ENCODE measurements at places on chromosomes 16 and 17.

- DNase-seq, result no peak
Observed at GRCh38 chr16:79505344-79505743, 95.2 kb downstream of the MAF start.

DNA sequence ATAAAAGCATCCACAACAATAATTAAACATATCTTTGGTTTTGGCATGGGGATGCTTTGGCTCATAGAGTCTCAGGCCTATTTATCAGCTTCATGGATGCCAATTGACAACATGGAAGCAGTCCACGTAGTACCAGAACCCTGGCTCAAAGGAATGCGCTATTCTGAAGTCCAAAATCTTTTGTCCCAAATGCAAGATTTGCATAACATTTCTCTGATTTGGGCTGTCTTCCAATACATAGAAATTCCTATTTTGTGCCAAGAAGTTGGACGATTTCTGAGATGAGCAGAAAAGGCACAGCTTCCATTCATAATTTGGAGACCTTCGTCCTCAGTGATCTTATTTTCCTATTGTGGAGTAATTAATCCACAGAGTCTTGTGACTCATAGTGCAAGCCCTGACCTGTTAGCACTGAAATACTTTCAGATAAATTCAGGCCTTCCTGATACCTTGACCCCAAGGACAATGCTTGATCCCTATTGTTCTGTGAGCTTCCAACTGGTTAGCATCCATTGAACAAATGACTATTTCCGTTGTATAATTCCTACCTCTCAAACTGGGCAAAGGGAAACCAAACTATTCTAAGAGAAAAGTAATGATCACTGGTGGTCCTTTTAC lies 78.4 kb upstream of the CDH11 start:
- no peak for DNase-seq

DNA sequence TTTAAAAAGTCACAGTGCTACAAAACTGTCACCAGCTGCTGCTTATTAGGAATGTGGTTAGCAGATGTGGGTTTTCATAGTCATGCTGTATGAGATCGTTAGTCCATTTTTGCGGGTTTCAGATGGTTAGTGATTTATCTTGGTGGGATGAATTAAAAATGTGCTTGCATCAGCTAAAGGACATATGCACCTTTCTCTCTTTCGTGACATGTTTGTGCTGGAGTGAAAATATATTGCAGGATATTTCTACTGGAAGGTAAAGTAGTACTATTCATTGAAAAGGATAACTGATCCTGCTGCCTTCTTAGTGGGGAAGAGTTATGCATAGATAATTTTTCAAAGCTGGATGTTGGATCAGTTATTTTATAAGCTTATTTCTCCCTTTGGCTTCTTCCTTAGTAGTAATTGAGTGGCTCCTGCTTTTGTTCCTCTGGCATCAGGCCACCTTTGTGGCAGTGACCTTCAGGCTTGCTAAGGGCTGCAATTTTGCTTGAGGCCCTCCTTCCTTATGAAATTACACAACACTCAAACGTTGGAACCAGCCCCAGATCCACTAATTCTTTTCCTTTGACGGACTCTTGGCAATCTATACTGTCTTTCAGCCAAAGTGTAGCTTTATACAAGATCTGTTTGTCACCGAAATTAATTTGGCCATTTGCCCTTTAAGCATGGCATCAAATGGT lies 7.5 kb upstream of the SNTB2 start:
- no peak for DNase-seq

DNA sequence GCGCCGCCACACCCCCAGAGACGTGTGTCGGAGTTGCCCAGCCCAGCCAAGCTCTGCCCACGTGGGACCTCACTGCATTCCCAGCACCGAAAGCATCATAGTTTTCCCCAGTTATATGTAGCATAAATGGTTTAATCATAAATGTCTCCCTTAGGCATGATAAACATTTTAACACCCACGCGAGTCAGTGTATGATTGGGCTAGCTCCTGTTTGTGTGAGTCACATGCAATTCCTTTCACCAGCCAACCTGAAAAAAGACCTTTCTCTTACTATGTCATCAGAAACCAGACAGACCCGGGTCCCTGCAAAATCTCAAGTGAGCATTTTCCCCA lies 9.2 kb downstream of the TAF1C start:
- DNase-seq, result no peak

GRCh38 chr17:78910497-78911284 lies 7.7 kb upstream of the CEP295NL start:
- peak; percentile 95 for DNase-seq

GRCh38 chr17:332023-332422 lies 20.6 kb downstream of the RPH3AL start:
- DNase-seq, result no peak

GRCh38 chr17:10278218-10278617 lies 79.8 kb upstream of the GAS7 start:
- no peak for DNase-seq

DNA sequence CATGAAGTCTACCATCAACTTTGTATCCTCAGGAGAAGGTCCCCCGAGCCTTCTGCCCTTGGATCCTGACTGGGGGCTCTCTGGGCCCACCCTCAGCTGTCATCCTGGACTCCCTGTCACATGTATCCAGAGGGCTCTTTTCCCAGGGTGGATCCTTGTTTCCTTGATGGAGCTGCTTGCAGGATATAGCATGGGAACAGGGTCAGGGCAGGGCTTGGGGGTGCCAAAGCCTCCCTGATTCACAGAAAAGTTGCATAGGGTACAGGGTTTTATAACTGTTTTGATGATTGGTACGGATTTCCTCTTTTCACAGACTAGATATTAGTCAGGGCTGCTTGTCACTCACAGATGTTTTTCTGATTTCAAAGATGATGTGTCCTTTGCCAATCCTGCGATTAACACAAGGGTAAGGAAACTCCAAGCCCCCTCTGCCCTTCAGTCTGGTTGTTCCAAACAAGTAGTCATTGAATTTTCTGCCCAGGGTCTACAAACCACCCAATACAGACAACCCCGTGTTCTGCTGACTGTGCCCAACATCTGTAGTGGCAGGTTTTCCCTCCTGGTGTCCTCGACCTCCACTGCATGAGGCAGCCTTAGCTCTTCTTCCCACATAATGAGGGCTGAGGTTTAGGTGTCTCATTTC lies 20.6 kb upstream of the SLC35G3 start:
- no peak for DNase-seq

- no peak for DNase-seq
Observed at GRCh38 chr16:58329135-58329534, 34.3 kb upstream of the PRSS54 start.

DNA sequence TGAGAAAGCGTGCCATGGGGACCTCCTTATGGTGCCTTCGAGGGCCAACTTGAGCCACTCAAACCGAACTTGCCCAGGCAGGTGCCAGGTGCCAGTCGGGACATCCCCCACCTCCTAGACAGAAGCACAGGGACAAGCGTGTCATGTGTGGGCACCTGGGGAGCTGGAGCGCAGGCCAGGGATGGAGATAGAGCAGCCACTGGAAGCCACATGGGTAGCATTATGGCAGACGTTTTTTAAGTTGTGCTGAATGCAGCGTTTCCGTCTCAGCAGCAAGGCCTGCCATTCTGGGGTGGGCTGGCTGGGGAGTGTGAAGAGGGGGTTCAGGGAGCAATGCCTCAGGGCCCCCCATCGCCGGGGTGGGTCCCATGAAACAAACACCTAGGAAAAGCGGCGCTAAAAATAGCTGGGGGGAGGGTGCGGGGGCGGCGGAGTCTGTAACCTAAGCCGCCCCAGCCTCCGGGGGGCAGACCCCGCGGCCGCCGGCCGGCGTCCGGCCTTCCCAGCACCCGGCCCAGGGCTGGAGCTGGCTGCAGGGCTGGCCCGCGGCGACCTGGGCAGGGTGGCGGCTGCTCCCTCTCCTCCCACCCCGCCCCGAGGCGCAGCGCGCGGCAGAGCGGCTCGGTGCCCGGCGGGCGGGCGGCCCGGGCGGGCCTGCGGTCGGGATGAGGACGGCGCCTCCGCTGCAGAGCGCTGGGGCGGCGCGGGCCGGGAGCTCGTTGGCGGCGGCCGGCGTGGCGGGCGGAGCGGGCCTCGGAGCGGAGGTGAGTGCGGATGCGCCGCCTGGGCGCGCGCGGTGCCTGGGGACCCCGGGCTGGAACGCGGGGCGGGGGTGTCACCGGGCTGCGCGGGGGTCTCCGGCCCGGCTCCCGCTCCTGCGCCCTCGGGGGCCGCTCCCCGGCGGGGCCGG lies at the start of gene ZNF469:
TSS of gene ZNF469 (plus strand) at position 469 of the 910 bp plus-strand sequence. CDS start 44,512 bp downstream, outside the sequence.
- no peak for DNase-seq

GRCh38 chr17:69427486-69428197 lies 13.1 kb downstream of the MAP2K6 start:
- DNase-seq, result no peak

DNA sequence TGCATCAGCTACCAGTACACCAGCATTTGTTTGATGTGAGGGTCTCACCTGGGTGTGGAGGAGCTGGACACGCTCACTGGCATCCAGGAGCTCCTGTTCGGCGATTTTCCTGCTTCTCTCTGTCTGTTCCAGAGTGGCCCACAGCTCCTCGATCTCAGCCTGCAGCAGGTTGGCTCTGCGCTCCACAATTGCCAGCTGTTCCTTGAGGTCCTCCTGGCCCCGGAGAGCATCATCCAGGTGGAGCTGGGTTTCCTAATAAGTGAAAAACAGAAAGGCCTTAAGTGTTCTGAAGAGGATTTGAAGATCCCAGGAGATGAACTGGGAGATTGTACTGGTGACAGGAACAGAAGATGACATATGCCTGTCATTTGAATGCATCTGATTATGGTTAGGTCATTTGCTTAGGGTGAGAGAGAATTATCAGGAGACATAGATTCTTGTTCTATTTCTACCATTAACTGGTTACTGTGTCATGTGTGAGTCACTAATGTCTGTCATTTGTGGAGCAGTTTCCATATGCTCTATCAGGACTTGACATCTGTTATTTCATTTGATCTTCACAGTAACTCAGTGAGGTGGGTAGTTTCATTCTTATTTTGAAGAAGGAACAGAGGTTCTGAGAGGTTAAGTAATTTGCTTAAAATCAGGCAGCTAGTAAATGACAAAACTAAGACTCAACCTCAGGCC lies 21.5 kb upstream of the MYH13 start:
- no peak for DNase-seq

GRCh38 chr16:3020247-3020603 lies at the start of gene TNFRSF12A:
TNFRSF12A (plus strand) TSS chr16:3020368; CDS start chr16:3020398, 30 bp downstream.
- DNase-seq, result peak; percentile 37

- DNase-seq, result no peak
Observed at GRCh38 chr17:9905902-9906301, 831 bp upstream of the RCVRN start.

DNA sequence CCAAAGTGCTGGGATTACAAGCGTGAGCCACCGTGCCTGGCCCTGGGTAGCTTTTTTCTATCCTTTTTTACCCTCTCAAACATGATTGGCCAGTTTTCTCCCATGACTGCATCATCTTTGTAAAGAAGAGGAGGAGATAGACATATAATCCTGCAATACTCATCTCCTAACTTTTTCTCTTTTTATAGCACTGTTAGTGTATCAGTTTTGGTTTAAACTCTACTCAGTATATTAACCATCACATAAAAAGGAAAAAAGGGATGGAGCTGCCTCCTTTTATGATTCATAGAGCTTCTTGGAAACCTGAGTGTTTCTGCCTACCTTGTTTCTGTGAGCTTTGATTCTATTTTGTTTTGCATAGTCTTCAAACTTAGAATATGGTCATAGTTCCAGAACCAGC lies 12.0 kb upstream of the TMEM106A start:
- no peak for DNase-seq

DNA sequence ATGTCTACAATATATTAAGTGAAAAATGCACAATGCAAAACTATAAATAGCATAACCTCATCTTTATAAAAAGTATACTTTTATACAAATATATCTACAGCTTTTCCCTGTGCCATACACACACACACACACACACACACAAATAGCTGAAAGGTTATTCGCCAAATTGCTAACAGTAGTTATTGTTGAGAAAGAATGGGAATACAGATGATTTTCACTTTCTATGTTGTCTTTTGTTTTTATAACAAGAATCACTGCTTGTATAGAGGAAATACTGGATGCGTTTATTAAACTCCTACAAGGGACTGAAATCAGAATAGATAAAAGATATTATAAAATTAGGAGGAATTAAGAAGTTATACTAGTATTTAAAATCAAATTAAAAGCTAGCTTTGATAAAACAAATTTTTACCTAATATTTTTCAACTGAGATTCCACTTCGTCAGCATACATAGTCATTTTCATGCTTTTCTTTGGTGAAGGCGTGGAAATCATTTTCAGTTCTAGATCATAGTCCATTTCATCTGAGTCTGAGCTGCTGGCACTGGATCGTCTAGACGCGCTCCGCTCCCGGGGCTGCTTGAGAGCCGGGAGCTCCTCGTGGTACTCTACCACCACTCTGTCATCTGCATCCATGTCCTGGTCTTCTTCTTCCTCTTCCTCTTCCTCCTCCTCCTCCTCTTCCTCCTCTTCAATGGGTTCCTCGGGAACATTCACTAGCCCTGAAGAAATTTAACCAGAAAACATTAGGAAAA lies 17.0 kb upstream of the ITGAE start:
- DNase-seq, result no peak

GRCh38 chr17:72142614-72143013 lies 21.8 kb downstream of the SOX9 start:
- DNase-seq, result no peak

DNA sequence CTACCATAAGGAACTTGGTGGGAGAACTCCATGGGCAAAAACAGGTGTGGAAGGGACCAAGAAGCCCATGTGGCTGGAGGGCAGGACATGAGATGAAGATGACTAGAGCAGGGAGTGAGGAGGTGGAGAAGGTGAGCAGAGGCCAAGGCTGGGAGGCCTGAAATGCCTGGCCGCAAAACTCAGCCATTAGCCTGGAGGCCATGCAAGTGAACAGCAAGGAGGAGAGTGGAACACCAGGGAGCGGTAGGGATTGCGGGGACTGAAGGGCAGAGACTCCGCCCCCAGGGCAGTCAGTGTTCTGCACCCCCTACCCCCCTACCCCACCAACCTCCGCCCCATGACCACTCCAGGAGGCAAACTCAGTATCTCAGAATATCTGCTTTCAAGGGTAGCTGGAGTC lies 17.0 kb downstream of the BCL7C start:
- no peak for DNase-seq

DNA sequence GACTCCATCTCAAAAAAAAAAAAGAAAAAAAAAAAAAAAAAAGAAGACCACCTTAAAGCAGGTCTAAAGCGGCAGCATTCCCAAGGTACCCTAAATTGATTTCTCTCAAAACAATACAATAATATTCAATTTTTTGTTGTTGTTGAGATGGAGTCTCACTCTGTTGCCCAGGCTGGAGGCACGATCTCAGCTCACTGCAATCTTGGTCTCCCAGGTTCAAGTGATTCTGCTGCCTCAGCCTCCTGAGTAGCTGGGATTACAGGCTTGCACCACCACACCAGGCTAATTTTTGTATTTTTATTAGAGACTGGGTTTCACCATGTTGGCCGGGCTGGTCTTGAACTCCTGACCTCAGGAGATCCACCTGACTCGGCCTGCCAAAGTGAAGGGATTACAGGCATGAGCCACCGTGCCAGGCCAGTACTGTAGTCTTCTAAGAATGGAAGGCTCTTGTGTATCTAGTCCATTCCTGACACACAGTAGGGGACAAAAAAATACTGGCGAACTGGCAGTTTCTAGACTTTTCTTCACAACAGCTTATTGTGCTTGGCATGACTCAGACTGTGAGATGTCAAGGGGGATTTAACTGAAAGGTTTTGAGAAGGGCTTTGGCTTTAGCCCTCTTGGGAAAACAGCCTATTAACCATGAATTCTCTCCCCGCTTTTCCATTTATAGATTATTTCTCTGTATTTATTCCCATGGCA lies 17.3 kb downstream of the CDR2 start:
- DNase-seq, result no peak

All from Kasumi-1 (cell line).